ENCODE measurements at places on chromosomes 13 and 19. TPM values are rescaled to one million over a fixed set of nuclear protein-coding genes. Genes with fewer than 3 reads are reported as not detected.

Gene FBN3
- not detected for total RNA-seq

Gene WDR87
- not detected for total RNA-seq

Gene NKPD1
- total RNA-seq = 2.3 TPM

Gene KLK12
- 33.1 TPM for total RNA-seq

Gene MISP
- total RNA-seq = 73.5 TPM

Gene IGFL3
- 0.88 TPM for total RNA-seq

Gene NDUFS7
- 201 TPM for total RNA-seq

Gene VASP
- total RNA-seq = 137 TPM

Gene ETV2
- 0.51 TPM for total RNA-seq

Gene SLITRK6
- 17.8 TPM for total RNA-seq

Gene PTGIR
- total RNA-seq = 0.05 TPM

Gene RNF17
- total RNA-seq = not detected

Gene TMC4
- 12.8 TPM for total RNA-seq

Gene BEST2
- not detected for total RNA-seq

Gene RTBDN
- not detected for total RNA-seq

Gene ZNF583
- 2.5 TPM for total RNA-seq

Gene A1BG
- total RNA-seq = 10.2 TPM

Gene PLA2G4C
- total RNA-seq = not detected

Gene NALCN
- 0.37 TPM for total RNA-seq

Gene ZNF724
- 5.0 TPM for total RNA-seq

Gene KLK2
- total RNA-seq = not detected

Gene ZNF555
- 1.9 TPM for total RNA-seq

Gene PROZ
- total RNA-seq = not detected

Gene NCCRP1
- total RNA-seq = 41.0 TPM

Gene GRK1
- not detected for total RNA-seq

Gene CEACAM6
- 35.1 TPM for total RNA-seq

Gene SULT2A1
- not detected for total RNA-seq

Gene PTH2
- not detected for total RNA-seq

Gene SLC6A16
- not detected for total RNA-seq

Gene RELB
- 4.8 TPM for total RNA-seq

Gene CYP4F22
- not detected for total RNA-seq

Gene ZNF284
- 1.7 TPM for total RNA-seq

Gene ATP4A
- total RNA-seq = not detected

Gene DOCK9
- total RNA-seq = 82.2 TPM

Gene AP1M2
- 87.2 TPM for total RNA-seq

Gene CEP89
- total RNA-seq = 21.1 TPM

Gene PSG7
- total RNA-seq = not detected

Gene TUBA3C
- not detected for total RNA-seq

Gene RXFP2
- not detected for total RNA-seq

Gene PCDH17
- total RNA-seq = not detected

Gene CGB3
- not detected for total RNA-seq

Gene LENG9
- total RNA-seq = 12.4 TPM

Gene ZNF285
- 2.0 TPM for total RNA-seq

Gene GRIK5
- not detected for total RNA-seq

Gene C19orf47
- total RNA-seq = 5.9 TPM

Gene ZNF506
- total RNA-seq = 10.8 TPM

Gene ELSPBP1
- total RNA-seq = not detected

Gene HSD17B14
- total RNA-seq = 2.4 TPM

Gene F2RL3
- total RNA-seq = not detected

Gene ZNF675
- total RNA-seq = 2.8 TPM

Gene EBI3
- total RNA-seq = not detected

Gene CD79A
- total RNA-seq = not detected

Gene PRTN3
- total RNA-seq = not detected
